ENCODE measurements at places on chromosomes 13 and 19.

DNA sequence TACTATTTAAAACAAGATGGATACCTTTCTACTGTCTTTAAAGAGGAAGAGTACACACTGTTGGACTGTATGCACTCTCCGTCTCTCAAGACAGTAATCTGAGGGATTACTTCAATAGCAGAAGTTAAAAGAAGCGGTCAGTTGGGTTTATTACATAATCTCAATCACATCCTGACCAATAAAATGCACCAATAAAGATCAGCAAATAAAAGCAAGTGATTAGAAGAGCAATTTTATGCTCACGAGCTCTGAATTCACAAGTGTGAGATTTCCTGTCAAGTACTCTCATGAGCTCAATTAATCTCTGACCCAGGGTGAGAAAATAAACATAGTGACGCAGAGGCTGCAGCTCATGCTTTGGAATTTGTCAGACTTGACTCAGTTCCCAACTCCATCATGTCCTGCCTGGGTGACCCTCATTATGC is 12.2 kb downstream of the ABCC4 start:
- DNase-seq, result no peak

- no peak for DNase-seq
Measured at GRCh38 chr19:56993851-56994250, 125.9 kb upstream of the USP29 start.

GRCh38 chr19:2607712-2608601 is 94.5 kb downstream of the GNG7 start:
- DNase-seq, result no peak

DNA sequence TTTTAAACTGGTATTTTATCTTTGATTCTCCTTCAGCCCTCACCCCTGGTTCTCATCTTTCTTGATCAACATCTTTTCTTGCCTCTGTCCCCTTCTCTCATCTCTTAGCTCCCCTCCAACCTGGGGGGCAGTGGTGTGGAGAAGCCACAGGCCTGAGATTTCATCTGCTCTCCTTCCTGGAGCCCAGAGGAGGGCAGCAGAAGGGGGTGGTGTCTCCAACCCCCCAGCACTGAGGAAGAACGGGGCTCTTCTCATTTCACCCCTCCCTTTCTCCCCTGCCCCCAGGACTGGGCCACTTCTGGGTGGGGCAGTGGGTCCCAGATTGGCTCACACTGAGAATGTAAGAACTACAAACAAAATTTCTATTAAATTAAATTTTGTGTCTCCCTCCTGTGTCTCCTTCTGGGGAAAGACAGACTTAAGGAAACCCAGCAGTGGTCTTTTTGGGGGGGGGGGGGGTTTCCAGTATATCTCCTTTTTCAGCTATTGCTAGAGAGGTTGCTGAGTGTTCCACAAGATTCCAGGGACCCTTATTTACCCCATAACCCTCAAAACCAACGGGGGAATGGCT is 1.5 kb upstream of the RAD23A start:
- no peak for DNase-seq

DNA sequence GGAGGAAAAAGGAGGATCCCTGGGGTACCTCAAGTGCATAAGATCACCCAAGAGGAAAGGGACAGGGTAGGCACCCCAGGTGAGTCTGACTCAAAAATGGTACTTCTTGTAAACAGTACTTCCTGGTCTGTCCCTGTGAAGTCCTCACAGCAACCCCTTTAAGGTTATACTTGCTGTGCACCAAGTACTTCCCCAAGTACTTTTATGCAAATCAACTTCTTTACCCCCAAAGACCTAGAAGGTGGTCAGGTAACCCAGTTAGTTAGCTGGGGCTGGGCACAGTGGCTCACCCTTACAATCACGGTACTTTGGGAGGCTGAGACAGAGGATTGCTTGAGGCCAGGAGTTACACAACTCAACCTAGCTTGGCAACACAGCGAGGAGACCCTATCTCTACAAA is 2.5 kb downstream of the CALR start:
- no peak for DNase-seq

DNA sequence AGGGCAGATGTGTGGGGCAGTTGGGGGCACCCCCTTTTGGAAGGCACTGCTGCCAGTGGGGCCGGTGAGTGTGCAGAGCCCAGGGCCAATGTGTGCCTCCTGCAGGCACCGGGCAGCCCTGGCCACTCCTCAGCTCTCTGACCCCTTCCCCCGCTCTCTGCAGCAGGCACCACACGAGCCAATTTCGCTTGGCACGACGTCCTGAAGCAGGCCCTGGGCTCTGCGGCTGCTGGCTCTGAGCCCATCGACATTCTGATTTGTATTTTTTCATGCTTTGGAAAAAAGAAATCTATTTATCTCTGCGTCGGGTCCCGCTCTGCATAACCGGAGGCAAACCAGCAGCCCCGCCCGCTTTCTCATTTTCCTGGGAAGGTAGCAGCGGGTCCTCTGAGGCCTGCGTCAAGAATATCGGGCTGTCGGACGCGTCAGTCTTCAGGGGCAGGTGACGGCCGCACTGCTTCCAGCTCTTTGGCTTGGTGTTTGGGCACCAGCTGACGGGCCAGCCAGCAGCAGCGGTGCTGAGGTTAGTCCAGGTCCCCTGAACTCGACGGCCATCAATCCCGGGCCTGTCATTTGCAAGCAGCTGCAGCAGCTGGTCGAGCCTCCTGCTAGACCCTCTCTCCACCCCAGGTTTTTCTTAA is 134.3 kb downstream of the KDM4B start:
- DNase-seq, result no peak

GRCh38 chr13:43648733-43649132 is 138.0 kb downstream of the ENOX1 start:
- DNase-seq, result no peak

DNA sequence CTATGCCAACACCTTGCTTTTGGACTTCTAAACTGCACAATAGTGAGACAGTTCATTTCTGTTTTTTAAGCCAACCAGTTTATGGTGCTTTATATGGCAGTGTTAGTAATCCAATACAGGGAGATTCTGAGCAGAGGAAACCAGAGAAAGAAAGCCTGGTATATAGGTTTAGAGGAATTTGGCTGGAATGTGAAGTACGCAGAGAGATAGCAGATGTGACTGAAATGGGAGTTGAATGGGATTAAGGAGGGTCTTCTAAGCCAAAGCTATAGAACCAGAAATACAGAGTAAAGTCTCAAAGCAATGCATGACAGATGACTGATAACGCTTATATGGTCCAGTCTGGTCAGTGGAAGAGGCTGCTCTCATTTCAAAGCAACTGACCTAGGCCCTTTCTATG is 453.7 kb downstream of the GPC6 start:
- no peak for DNase-seq

- no peak for DNase-seq
Measured at GRCh38 chr19:10452726-10453618, 32.6 kb downstream of the PDE4A start.

GRCh38 chr19:8224394-8225145 is 15.4 kb downstream of the CERS4 start:
- no peak for DNase-seq

GRCh38 chr13:42814868-42815267 is 33.5 kb downstream of the FAM216B start:
- no peak for DNase-seq

DNA sequence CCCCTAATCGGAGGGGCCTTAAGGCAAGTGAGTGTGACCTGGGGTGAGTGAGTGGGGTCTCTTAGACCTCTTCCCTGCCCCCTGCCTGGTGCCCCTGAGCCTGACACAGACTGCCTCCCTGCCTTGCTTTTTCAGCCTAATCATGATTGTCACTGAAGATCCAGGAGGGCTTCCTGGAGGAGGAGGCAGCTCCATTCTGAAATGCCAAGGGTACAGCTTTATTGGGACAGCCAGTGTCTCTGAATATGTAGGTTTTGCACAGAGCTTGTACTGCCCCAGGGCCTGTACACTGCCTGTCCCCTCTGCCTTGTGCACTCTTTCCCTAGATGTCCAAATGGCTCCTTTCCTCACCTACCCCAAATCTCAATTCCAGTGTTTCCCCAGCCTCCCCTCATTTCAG is 26.1 kb upstream of the SEMA6B start:
- no peak for DNase-seq

DNA sequence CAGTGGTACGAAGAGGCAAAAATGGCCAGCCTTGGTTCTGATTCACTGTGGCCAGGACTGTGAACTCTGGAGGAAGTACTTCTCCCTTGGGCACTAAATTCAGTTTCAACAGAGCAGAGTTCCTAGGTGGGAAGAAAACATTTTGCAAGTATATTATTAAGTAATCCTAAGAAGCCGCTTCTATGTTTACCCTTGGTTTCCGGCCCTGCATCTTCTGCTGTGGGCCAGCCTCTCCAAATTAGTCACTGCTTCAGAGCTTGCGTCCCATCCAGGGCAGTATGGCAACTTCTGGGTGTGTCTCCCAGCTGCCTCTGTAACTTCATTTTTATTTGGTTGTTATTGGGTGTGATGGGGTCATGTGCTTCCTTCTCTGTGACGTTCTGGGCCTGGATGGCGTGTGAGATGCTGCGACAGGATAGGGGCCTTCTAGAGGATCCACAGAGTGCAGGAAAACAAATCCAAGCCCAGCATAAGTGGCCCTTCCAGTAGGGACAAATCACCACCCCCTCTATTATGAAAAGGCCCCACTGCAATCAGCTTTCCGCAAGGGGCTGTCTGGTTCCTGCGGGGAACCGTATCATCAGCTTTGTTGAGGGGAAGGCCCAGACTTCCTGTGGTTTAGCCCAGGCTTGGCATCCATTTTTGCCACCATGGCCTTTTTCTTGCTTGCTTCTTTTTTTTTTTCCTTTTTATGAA is 55.1 kb upstream of the C1QTNF9 start:
- no peak for DNase-seq

GRCh38 chr19:47881757-47882156 is 4.4 kb downstream of the SULT2A1 start:
- DNase-seq, result no peak

- no peak for DNase-seq
Measured at GRCh38 chr13:36872621-36873020, 47.4 kb downstream of the SMAD9 start.

- DNase-seq, result no peak
Measured at GRCh38 chr13:110311443-110312338, 4.6 kb downstream of the COL4A2 start.

- DNase-seq, result no peak
Measured at GRCh38 chr19:33402421-33403220, 29.1 kb downstream of the CEBPG start.

GRCh38 chr13:110914081-110914330 is 863 bp downstream of the ANKRD10 start:
- DNase-seq, result no peak

GRCh38 chr19:48698046-48698445 is 2.3 kb downstream of the FUT2 start:
- DNase-seq, result no peak

- DNase-seq, result no peak
Measured at GRCh38 chr19:15045506-15045905, 3.8 kb upstream of the CASP14 start.

DNA sequence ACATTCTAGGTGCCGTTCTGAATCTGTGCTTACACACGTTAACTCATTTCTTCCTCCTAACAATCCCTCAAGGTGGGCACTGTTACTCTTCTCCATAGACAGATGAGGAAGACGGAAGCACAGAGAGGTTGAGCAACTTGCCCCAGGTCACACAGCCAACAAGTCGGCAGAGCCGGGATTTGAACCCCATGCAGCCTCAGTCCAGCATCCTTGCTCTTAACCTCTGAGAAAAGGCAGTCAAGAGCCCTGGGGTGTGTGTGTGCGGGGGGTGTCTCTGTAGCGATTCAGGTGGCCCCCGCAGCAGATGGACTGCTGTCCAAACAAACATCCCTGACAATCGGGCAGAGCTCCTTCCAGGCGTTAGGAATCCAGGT is 6.3 kb downstream of the PTPRS start:
- DNase-seq, result no peak

- no peak for DNase-seq
Measured at GRCh38 chr13:48625413-48626076, 28.2 kb upstream of the CYSLTR2 start.

- no peak for DNase-seq
Measured at GRCh38 chr13:60435762-60436374, 38.8 kb downstream of the TDRD3 start.

DNA sequence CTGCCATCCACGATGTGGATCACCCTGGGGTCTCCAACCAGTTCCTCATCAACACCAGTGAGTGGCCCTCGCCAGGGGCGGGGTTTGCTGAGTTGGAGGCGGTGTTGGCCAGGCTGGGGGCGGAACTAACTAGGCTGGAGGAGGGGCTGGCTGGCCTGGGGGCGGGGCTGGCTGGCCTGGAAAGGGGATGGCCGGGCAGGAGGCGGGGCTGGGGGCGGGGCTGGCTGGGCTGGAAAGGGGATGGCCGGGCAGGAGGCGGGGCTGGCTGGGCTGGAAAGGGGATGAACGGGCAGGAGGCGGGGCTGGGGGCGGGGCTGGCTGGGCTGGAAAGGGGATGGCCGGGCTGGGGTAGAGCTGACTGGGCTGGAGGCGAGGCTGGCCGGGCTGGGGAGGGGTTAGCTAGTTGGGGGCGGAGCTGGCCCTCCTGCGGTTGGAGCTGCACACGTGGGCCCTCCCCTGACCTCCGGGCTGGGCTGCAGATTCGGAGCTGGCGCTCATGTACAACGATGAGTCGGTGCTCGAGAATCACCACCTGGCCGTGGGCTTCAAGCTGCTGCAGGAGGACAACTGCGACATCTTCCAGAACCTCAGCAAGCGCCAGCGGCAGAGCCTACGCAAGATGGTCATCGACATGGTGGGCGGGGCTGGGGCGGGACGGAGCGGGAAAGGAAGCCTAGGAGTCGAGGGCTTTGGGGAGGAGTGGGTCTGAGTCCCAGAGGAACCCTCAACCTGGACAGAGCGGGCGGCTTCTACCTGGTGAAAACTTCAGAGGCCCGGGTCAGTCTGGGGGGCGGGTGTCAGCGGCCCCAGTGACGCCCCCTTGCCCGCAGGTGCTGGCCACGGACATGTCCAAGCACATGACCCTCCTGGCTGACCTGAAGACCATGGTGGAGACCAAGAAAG is 41.0 kb downstream of the PDE4A start:
- DNase-seq, result peak; percentile 95

DNA sequence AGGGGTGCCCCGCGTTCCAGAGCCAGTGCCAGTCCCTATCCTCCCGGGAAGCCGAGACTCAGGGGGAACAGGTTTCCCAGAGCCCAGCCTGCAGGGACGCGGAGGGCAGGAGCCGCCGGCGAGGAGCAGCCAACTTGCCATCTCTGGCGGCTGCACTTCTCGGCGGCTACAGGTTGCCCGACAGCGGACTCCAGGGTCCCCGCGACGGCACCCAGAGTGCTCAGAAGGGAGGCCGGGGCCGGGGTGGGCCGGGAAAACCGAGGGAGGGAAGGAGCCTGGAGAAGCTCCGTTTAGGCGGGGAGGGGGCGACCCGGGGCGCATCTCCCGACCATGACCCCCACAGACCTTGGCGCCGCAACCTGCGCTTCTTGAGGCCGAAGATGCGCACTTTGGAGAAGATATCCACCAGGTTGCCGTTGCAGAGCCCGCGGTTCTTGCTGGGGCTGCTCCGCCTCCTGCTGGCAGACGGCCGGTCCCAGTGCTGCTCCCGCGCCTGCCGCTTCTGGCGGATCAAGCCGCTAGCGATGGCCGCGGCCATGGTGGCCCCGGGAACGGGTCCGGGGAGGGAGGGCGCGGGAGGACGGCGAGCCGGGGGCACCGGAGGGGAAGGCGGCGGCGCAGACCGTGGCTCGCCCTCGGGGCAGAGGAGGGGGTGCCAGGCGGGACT is 463.8 kb downstream of the ITGBL1 start:
- no peak for DNase-seq
